ENCODE measurements at places on chromosomes 16 and 17.

- no peak for DNase-seq
Measured at GRCh38 chr17:77297693-77298666, 157.2 kb downstream of the SEC14L1 start.

GRCh38 chr17:54967621-54968261 is 713 bp downstream of the COX11 start:
- DNase-seq = no peak

DNA sequence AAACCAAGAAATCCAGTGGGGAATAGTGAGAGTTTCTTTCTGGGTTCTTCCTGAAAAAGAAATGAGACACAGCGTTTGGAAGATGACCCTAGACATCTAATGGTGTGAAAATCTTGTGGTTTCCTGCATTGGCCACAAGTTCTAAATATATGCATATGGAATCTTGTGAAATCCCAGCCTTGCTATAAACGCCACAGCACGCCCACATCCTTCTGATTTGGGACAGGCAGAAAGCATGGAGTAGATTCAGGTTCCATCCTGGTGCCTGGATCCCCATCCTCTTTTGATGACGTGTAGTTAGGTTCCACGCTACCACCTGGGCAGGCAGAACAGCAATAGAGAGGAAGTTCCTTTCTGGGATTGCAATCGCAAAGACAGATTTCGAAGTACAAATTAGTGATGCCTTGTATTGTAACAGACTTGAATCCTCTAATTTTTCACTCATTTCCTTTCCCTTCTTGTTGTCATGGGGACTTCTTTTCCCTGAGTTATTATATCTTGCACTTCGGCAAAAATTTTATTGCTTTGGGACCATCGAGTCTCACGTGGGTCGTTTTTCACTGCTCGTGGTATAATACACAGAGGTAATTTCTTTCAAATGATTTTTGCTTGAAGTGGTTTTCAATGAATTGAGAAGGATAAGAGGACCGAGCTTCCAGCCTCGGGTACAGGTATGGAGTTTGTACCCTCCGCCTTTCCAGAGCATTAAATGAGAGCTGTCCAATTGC is 37.6 kb downstream of the HS3ST4 start:
- no peak for DNase-seq

DNA sequence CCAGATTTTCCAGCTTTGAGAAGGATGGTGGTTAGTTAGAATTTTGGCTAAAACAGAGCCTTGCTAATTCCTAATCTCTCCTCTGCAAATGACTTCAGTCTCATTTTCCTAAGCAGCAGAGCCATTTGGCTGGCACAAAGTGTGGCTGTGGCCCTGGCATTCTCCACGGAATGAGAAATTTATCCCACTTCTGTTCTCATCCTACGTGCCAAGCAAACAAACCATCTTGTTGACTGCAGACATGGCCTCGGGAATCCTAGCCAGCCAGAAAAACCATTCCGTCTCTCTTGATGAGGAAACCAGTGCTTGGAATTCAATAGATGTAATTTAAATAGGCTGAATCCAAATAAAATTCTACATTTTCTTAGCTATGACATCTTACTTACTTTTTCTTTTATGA is 34.1 kb upstream of the ELAC2 start:
- no peak for DNase-seq

- no peak for DNase-seq
Measured at GRCh38 chr16:78353640-78354275, 254.3 kb downstream of the WWOX start.

DNA sequence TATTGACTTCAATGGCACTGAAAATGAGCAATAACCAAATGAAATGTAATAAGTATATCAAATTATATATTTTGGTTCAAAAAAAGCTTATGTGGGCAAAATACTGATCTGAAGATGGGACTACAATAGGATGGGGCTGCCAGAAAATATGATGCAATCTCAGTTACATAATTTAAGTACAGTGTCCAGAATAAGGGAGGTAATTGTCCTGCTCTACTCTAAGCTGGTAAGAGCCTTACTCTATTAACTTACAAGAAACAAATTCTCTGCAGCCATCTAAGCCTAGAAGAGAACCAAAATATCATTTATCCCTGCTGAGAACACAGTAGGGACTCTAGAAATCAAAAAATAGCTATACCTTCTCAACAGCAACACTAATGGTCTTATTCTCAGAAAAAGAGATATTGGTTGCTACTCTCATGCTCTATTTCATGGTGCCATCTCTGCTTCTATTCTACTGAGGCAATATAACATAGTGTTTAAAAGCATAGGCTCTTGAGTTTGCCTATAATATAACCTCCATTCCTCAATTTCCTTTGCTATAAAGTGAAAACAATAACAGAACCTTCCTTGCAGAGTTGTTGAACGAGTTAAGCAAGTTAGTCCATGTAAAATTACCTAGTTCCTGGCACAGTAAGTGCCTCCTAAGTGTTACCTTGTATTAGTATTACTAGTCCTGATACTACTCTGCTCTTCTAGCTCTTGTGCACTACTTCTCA is 19.9 kb downstream of the NQO1 start:
- no peak for DNase-seq

GRCh38 chr17:67492824-67493517 is 115.9 kb downstream of the PITPNC1 start:
- no peak for DNase-seq

GRCh38 chr17:64449545-64449944 is 630 bp downstream of the MILR1 start:
- no peak for DNase-seq

- DNase-seq = no peak
Measured at GRCh38 chr16:54414671-54415070, 128.1 kb upstream of the IRX3 start.

- DNase-seq = no peak
Measured at GRCh38 chr16:1439058-1439698, 5.2 kb downstream of the CCDC154 start.

- DNase-seq = no peak
Measured at GRCh38 chr16:71648921-71649320, 22.9 kb downstream of the MARVELD3 start.

DNA sequence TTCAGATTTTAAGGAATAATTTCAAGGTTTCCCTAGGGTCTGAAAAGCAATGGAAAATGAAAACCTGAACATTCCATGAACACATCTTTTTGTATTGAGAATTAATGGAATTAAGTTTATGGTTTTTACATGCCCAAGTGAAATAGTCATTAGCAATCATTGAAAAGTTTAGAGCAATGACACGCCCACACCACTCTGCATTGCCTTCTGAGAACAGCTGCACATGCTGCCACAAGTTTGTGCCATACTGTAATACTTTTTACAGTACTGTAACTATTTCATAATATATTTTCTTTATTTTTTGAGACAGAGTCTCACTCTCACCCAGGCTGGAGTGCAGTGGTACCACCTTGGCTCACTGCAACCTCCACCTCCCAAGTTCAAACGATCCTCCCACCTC is 345.2 kb upstream of the PMFBP1 start:
- no peak for DNase-seq

DNA sequence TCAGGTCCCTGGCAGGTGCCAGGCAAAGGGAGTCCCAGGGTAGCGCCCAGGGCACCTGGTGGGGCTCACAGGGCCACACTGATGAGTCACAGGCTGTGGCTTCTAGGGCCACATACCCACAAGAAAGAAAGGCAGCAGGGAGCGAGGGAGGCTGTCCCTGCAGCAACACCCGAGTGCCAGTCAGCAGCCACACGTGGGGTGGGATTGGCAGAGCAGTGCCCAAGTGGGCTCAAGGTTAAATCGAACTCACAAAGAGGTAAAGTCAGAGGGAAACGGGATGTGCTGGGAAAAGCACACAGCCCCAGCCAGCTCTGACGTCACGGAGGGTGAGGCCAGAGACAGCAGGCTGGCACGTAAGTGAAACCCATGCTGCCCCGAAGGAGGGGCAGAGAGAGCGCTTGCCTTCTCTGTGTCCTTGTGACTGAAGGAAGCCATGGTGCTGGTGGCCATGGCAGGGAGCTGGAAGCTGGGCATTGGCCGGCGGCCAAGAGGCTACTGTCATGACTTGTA is 33.8 kb downstream of the FA2H start:
- no peak for DNase-seq
